Progenitor cell of endocrine pancreas (in vitro differentiated cells): ENCODE measurements at places on chromosomes 6 and 20. TPM values are rescaled to one million over a fixed set of nuclear protein-coding genes. Genes with fewer than 3 reads are reported as not detected.

ADGRF5 gene
- total RNA-seq, result 0.04 TPM in 1 of 2 replicates, not detected in the other

DNA sequence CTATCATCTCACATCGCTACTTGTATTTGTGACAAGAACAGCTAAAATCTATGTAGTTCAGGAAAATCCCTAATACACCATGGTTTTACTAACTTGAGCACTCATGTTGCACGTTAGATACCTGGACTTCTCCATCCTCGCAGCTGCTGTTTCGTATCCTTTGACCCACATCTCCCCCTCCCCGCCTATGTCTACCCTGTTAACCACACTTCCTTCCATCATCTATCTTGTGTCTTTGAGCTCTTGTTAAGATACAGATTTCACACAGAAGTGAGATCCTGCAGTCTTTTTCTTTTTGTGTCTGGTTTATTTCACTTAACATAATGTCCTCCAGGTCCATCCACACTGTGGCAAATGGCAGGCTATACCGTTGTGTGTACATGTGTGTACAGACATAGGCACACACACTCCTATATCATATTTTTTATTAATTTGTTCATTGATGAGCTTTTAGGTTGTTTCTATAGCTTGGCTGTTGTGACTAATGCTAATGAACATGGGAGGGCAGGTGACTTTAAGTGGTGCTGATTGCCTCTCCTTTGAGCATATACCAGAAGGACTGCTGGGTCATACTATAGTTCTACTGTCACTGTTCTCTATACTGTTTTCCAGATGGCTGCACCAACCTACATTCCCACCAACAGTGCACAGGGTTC lies 117.8 kb downstream of the WDR27 start:
- H3K36me3 ChIP-seq, result peaks cover 22% of the 10 kb centered on the region
- no peak overlapping the region for H3K27ac ChIP-seq
- no peak overlapping the region for H3K4me3 ChIP-seq
- no peaks in the 10 kb centered on the region for H3K4me1 ChIP-seq
- DNase-seq, result no peak

MLN gene
- not detected in 2 replicates for total RNA-seq

- DNase-seq, result no peak
- H3K36me3 ChIP-seq, result no peaks in the 10 kb centered on the region
- no peak overlapping the region for H3K4me3 ChIP-seq
- H3K27me3 ChIP-seq, result no peaks in the 10 kb centered on the region
Observed at GRCh38 chr6:78525976-78526375, 341.4 kb upstream of the IRAK1BP1 start.

HLA-DQA2 gene
- 0.44 and 0.79 TPM in 2 replicates for total RNA-seq

LY6G6F gene
- not detected in 2 replicates for total RNA-seq

DNA sequence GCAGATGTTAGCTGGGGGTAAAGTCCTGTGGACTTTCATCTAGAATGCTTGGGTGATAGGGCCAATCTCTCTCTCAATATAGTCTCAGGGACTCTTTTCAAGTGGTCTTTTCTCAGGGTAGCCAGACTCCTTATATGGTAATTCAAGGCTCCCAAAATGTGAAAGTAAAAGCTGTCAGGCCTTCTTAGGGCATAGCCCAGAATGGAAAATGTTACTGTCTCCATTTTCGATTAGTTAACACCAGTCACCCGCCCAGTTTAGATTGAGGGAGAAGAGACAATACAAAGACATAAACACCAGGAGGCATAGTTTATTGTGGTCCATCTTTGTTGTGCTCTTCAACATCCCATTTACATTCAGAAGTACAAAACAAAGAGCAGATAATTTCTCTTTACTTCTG lies 295.8 kb downstream of the EPHA7 start:
- H3K36me3 ChIP-seq, result no peaks in the 10 kb centered on the region
- no peak for DNase-seq
- H3K4me1 ChIP-seq, result no peaks in the 10 kb centered on the region

- no peak overlapping the region for H3K4me3 ChIP-seq
- peaks cover 37% of the 10 kb centered on the region for H3K4me1 ChIP-seq
- H3K27ac ChIP-seq, result no peak overlapping the region
Observed at GRCh38 chr6:6690144-6690483, 101.6 kb downstream of the LY86 start.

DNA sequence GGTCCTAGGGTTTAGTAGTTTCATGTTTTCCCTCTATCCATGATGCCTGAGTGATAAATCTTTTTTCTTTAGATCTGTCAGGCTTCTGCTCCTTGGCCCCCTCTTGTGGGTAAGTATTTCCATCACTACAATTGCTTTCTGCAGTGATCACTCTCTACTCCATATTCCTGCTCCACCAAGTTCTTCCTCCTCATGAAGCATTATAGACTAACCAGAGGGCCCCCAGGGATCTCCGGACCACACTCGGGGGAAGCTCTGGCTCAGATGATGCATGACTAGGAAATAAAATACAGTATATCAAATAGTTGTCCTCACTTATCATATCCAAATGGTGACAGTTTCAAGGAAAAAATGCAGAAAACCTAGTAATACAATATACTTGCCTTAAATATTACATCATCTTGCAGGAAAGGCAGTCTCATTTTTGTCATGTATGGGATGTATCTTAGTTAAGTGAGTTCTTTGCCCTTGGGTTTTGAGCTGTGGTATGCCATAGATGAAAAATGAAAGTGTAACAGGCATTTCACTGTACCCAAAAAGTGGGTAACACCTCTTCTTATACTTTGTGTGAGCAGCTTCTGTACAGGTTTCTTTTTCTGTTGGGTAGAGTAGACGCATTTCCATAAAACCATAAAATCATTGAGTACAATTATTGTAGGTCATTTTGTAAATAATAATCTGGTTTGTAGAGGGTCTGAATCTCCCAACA lies 200.9 kb upstream of the EYA4 start:
- H3K27ac ChIP-seq, result peak overlapping the region; percentile 58
- peaks cover 1% of the 10 kb centered on the region for H3K27me3 ChIP-seq
- peaks cover 4% of the 10 kb centered on the region for H3K4me1 ChIP-seq
- no peak for DNase-seq

GRCh38 chr20:40442181-40442963 lies 246.7 kb downstream of the MAFB start:
- H3K36me3 ChIP-seq, result no peaks in the 10 kb centered on the region
- H3K4me1 ChIP-seq, result no peaks in the 10 kb centered on the region
- H3K27ac ChIP-seq, result no peak overlapping the region
- no peak for DNase-seq

PRR18 gene
- 0.60 and 0.93 TPM in 2 replicates for total RNA-seq

DNA sequence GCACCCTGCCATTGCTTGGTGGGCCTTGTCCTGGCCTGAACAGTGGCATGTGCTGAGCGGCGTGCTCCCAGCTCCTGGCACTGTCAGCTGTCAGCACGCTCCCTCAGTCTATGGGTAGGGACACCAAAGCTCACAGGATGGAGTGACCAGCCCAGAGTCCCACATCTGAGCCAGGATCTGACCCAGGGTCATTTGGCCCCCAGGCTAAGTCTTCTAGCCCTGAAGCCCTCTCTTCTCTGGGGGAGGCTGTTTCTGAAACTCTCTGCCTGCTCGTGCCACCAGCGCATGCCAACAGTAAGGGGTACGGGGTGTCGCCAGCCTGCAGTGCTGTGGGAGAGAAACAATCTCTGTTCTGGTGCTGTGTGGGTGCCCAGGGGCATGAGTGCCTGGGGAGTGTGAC lies 37.1 kb downstream of the CDH4 start:
- no peak overlapping the region for H3K4me3 ChIP-seq
- no peak for DNase-seq
- H3K27me3 ChIP-seq, result peaks cover 21% of the 10 kb centered on the region

DNA sequence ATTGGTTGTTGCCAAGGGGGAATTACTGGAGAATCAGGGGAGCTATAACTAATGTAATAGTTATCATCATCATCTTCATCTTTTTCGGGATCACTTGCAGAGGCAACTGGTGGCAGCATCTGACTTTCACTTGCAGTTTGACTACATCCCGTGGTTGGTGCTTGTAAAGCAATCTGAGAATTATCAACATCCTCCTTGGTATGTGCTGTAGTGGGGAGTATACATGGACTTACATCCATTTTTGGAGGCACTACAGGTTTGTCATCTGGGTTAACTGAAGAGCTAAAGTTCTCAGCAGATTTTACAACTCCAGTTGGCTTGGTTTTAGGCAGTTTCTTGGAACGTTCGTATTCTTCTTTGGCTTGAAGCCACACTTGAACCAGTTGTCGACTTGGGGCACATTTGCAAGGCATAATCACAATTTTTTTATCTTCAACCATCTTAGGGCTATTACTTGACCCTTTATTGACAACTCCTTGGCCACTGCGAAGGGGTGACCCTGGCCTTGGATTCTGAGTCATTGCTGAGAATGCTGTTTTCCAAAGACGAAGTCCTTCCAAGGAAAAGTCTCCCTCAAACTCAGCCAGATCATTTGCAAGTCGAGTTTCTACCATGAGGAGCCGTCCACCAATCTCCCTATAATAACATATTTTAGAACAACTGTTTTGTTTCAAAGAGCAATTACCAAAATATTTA lies 115.5 kb downstream of the REV3L start:
- H3K36me3 ChIP-seq, result peaks cover 21% of the 10 kb centered on the region
- no peak overlapping the region for H3K4me3 ChIP-seq
- no peaks in the 10 kb centered on the region for H3K27me3 ChIP-seq
- DNase-seq, result no peak

DNA sequence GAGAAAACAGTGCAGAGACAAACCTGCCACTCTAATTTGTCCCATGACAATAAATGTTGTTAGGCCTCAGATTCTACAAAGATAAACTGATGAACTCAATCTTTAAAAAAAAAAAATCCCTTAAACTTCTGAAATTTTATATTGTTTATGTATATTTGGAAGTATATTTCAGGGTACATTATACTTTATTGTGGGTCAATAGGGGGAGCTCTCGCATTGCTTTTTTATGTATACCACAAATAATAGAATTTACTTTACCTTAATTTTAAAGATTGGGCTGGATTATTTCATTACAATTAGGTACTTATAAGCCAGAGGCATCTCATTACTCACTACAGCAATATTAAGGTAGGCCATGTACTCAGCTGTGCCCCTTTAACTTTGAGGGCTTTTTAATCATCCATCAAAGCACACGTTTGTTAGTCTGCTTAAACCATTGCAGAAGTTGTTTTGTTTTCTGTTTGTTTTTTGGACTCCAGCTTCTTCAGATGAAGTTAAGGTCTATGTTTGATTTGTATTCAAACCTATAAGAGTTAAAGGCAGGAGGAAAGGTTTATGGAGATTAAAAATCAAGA lies 56.3 kb upstream of the EYA4 start:
- peaks cover 3% of the 10 kb centered on the region for H3K27me3 ChIP-seq
- DNase-seq, result no peak
- H3K4me1 ChIP-seq, result peaks cover 17% of the 10 kb centered on the region
- H3K36me3 ChIP-seq, result no peaks in the 10 kb centered on the region
- H3K27ac ChIP-seq, result no peak overlapping the region

- no peak overlapping the region for H3K4me3 ChIP-seq
- H3K27me3 ChIP-seq, result no peaks in the 10 kb centered on the region
- no peak for DNase-seq
- H3K27ac ChIP-seq, result no peak overlapping the region
- H3K4me1 ChIP-seq, result peaks cover 37% of the 10 kb centered on the region
- peaks cover 3% of the 10 kb centered on the region for H3K36me3 ChIP-seq
Observed at GRCh38 chr6:4801491-4802110, 25.4 kb downstream of the CDYL start.

- DNase-seq, result peak; percentile 28
- H3K27me3 ChIP-seq, result no peaks in the 10 kb centered on the region
- peak overlapping the region; percentile 82 for H3K4me3 ChIP-seq
- peaks cover 7% of the 10 kb centered on the region for H3K36me3 ChIP-seq
- H3K27ac ChIP-seq, result no peak overlapping the region
Observed at GRCh38 chr6:44128020-44128917, 915 bp downstream of the TMEM63B start.

DNA sequence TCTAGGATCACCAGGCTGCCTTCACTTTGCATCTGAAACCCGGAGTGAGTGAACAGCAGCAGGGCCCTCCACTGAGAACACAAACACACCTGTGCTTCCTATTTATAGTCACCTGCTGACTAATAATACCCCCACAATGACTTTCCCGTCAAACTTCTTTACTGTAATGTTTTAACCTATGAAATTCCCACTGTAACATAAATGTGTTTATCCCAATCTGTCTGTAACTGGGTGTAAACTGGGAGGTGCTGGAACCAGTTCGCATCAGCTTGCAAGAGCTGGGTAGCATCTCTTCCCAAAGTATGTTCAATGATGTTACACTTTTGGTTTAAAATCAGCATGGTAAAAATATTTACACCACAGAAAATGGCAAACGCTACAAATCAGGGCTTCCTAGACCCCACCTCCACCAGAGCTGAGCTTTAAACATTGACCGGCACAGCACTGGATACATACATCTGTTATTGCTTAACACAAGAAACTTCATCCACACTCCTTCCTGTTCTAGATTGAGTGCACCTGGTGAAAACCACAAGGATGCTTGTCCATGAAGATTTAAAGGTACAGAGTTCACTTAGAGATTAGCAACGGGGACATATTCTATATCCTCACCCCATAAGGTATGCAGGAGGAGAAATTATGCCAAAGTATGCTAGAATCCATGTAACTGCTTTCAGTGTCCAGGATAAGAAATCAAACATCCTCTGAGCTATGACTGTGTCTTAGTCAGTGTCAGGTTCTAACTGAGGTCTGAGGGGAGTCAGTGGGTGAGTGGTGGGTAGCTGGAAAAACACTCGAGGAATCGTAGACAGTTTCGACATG lies 79.0 kb downstream of the ALDH8A1 start:
- H3K36me3 ChIP-seq, result peaks cover 2% of the 10 kb centered on the region
- no peaks in the 10 kb centered on the region for H3K27me3 ChIP-seq
- H3K4me3 ChIP-seq, result no peak overlapping the region

GRCh38 chr20:21315138-21315537 lies 12.0 kb downstream of the XRN2 start:
- no peaks in the 10 kb centered on the region for H3K27me3 ChIP-seq
- no peak for DNase-seq
- no peak overlapping the region for H3K4me3 ChIP-seq
- peaks cover 11% of the 10 kb centered on the region for H3K4me1 ChIP-seq
- peaks cover 4% of the 10 kb centered on the region for H3K36me3 ChIP-seq
- no peak overlapping the region for H3K27ac ChIP-seq

GRCh38 chr6:53604623-53605190 lies 59.8 kb upstream of the GCLC start:
- peak overlapping the region; percentile 65 for H3K27ac ChIP-seq
- DNase-seq, result no peak
- H3K27me3 ChIP-seq, result no peaks in the 10 kb centered on the region
- H3K36me3 ChIP-seq, result no peaks in the 10 kb centered on the region
